ENCODE measurements at places on chromosomes 5 and 9.
A peak's percentile ranks its signal among the peaks of the same experiment; 100 is the strongest.

- no peak for DNase-seq
Observed at GRCh38 chr9:93240891-93241334, 57.0 kb downstream of the WNK2 start.

DNA sequence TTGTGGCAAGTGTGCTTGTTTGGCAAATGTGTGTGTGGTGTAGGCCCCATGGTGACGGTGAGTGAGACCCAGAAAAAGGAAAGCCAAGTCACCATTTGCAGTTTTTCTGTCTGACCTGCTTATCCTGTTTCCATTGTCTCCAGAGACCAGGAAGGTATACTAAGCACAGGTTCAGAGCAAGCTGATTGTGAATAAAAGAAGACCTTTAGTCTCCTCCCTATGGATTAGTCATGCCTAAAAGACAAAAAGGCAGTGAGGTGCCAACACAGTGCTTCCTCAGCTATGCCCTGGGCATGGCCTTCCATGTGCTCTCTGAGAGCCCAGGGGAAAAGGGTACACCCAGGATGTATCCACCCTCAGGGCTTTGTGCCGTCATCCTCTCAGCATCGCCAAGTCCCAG lies 49.2 kb upstream of the SHOC1 start:
- no peak for DNase-seq

DNA sequence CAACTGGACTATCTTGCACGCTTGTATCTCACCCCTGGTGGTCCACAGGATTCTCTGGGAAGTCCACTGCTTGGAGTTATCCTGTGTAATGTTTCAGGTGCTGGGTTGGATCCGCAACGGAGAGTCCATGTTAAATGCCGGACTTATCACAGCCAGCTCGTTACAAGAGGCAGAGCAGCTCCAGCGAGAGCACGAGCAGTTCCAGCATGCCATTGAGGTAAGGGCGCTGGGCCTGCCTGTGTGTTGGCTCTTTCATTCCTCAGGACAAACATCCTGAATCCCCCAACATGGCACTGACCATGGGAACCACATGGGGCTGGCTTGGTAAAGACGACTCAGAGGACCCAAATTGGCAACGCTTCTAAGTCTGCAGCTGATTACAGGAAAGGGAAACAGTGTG lies 214.8 kb upstream of the OTULINL start:
- no peak for DNase-seq

GRCh38 chr9:127224883-127225739 lies 39.5 kb upstream of the GARNL3 start:
- peak; percentile 86 for DNase-seq

DNA sequence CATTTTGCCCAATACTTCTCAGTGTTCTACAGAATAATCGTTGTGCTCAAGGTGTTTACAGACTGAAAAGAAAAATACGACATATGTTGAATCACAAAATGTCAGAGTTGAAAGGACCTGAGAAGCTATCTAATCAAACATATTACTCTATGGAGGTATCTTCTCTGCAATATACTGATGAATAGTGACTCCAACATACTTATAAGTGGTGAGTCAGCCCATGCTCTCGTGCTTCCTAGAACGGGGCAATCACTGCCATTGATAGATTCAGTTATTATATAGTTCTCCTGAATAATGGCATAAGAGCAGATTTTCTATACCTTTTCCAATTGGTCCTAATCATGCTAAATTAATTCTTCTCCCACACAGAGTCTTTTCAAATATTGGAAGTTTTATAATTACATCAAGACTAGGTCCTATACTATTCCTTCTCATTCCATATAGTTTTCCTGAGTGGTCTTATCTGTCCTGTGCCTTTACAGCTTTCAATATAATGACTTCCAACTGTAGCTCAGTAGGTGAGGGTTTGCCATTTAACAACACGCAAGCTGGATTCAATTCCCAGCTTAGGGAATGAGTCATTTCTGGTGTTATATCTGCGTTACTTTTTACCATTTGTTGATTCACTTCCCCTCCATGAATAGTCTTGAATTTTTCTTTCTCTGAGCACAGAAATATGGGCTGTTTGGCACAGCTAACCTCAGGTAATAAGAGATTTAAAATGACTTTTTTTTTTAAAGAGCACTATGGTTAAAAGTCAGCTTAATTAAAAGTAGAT lies 81.1 kb downstream of the PLK2 start:
- DNase-seq: no peak

GRCh38 chr9:109499631-109500410 lies 1.7 kb upstream of the PTPN3 start:
- no peak for DNase-seq

- DNase-seq: peak; percentile 71
Observed at GRCh38 chr9:137551264-137552021, at the start of gene MRPL41. Gene MRPL41 (plus strand): TSS chr9:137551879. CDS start chr9:137552082, 203 bp downstream.

GRCh38 chr5:102089883-102090282 lies 206.2 kb downstream of the SLCO4C1 start:
- no peak for DNase-seq

GRCh38 chr9:87580941-87581438 lies 83.3 kb downstream of the DAPK1 start:
- no peak for DNase-seq

DNA sequence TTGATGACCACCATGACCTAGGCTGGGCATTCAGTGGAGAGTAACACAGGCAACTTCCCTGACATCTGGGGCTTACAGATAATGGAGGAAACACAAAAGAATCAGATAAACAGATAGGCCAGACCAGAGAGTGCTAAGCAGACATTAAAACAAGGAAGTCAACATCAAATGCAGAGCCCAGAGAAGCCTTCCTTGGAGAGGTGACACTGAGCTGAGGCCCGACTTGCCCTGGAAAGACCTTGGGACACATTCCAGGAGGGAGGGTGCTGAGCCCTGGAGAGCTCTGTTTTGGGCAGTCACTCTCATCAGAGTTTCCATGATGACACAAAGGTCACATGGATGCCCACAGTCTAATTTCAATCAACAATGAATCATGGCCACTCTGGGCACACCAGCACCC lies 31.9 kb upstream of the C5orf58 start:
- DNase-seq: no peak

GRCh38 chr9:129525656-129526196 lies 95.2 kb downstream of the C9orf50 start:
- DNase-seq: no peak

DNA sequence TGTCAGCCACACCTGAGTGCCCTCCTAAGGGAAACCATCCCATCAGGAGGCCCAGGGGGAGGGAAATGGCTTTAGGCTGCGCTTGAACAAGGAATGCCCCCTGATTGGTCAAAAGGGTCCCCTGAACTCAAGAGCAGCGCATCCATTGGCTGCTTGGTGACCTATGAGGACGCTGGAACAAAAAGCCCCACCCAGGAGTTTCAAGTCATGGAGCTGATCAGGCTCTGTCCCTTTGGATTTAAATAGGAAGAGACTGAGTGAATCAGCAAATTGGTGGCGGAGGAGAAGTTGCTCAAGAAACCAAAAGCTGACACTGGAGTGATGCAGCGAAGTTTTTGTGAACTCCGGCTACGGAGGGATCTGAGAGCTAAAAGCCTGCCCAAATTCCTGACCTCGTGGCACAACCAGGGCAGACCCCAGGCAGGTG lies 66.7 kb downstream of the SMIM23 start:
- no peak for DNase-seq

GRCh38 chr9:19748278-19749126 lies 40.3 kb downstream of the SLC24A2 start:
- DNase-seq: no peak

- DNase-seq: no peak
Observed at GRCh38 chr9:33465596-33466564, 7.8 kb downstream of the NOL6 start.

GRCh38 chr5:82158755-82159413 lies 119.3 kb downstream of the RPS23 start:
- DNase-seq: no peak

- no peak for DNase-seq
Observed at GRCh38 chr5:71482132-71482531, 26.7 kb downstream of the BDP1 start.

- no peak for DNase-seq
Observed at GRCh38 chr9:114906922-114907571, 23.3 kb downstream of the TNFSF8 start.

DNA sequence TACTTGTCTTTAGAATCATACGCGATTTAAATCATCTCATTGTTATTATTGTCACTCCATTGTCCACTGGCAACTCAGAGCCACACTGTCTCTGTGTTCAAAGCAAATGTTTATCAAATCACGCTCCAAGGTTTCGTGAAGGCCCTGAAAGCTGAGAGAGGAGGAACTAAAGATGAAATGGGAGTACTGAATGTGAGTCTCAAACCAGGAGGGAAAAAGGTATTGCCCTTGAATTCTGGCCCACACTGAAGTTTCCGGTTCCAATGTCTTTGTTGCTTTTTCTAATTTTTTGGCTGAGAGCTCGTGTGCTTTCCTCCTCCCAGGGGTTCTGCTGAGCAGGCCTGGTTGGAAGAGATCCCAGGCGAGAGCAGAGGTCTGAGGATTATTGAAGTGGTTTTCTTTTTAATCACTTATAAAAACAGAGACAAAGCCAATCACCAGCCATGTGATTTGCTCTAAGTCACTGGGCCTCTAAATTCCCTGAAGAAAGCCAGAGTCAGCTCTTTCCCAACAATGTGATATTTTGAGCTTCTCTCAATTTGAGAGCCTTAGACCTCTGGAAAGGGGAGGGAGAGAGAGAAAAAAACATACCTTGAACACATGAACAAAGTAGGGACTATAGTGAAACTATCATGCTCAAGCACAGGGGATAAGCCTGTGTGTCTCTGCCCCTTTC lies 420.8 kb upstream of the GRAMD2B start:
- no peak for DNase-seq

GRCh38 chr9:123922431-123922830 lies 7.5 kb downstream of the DENND1A start:
- DNase-seq: no peak

GRCh38 chr5:143470120-143470519 lies 66.6 kb upstream of the NR3C1 start:
- no peak for DNase-seq

- no peak for DNase-seq
Observed at GRCh38 chr9:81497091-81497490, 192.3 kb downstream of the TLE1 start.

GRCh38 chr9:130845901-130846481 lies 10.9 kb downstream of the ABL1 start:
- no peak for DNase-seq

- no peak for DNase-seq
Observed at GRCh38 chr9:93586290-93587057, 10.1 kb downstream of the PHF2 start.

DNA sequence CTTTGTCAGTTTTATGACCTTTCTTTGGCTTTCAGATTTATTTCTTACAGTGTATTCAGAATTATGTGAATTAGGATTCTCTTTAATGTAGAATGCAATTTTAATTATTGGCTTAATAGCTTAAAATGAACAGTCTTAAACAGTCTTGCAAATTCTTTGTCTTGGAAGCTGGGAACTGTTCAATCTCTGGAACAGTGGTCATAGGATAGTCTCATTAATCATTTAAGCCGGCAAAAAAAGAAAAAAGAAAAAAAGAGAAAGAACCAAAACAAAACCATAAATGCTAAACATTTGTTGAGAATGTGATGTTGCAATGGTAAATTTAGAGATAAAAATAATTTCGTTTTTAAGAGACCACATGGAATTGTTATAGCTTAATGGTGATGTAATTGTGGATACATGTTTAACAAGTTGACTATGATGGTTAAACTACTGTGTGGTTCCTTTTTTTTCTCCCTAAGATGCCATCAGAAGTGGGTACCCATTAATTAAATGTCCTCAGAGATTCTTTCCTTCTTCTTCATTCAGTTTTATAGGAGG lies 61.6 kb downstream of the NNT start:
- DNase-seq: no peak

DNA sequence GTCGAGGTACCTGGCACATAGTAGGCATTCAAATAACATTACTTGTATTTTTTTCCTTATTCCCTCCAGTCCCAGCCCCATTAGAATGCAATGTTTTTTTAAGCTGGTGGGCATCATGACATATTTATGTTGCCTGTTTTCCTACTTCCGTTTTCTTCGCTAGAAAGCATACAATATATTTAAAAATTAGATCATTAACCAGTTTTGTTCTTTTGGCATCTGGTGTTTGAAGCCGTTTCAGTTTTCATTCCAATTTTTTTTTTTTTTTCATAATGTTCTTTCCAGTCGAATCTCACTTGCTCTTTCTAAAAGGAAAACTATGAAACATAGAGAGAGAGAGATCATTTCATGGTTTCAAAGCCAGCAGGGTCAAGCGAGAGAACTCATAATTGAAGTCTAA lies 228.3 kb upstream of the C9orf72 start:
- no peak for DNase-seq

DNA sequence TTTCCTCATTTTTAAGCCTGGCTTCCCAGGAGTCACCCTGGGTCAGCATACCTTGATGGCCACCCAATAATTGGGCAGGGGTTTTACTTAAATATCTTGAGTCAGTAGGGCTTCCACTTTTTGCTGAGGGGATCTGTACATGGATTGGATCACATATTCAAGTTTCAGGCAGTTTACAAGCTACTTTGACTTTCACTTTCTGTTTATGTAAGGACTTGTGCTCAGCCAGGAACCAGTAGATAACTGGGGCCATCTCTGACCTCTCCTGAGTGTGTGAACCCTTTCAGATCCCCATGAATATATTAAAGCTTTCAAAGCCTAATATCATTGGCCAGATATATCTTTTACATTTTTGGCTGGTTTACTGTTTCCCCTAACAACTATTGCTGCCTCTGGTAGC lies 45.1 kb downstream of the SLCO6A1 start:
- DNase-seq: no peak

- DNase-seq: no peak
Observed at GRCh38 chr5:4640795-4641194, 499.3 kb upstream of the ADAMTS16 start.

- DNase-seq: no peak
Observed at GRCh38 chr9:127223810-127224177, 40.8 kb upstream of the GARNL3 start.

GRCh38 chr9:78595200-78595945 lies 298.4 kb downstream of the PSAT1 start:
- DNase-seq: no peak

DNA sequence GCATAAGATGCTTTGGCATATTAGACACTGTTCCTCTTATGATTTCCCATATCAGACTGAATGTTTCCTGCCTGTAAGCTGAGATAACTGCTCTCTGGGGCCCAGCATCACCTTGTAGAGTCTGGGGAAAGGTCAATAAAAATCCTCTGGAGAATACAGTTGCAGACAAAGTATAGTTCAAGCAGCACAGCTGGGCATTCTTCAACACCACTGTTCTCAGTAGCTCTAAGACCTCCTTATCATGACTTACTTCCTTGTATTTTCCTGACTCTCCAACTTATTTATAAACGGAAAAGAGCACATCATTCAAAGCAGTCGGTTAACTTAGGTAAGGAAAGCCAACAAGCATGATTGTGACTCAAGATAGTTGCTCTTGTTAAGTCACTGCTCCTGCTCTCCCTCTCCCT lies 208.7 kb upstream of the RASEF start:
- no peak for DNase-seq
